Activated CD4-positive, alpha-beta T cell treated with anti-CD3 and anti-CD28 coated beads, Interleukin-2, amount 50 U/mL, for 1 hour (primary cell): ENCODE measurements at places on chromosomes 2 and 18.
A peak's percentile ranks its signal among the peaks of the same experiment; 100 is the strongest.

GRCh38 chr2:206728277-206729199, 10.3 kb upstream of the DYTN start:
- no peak for DNase-seq

DNA sequence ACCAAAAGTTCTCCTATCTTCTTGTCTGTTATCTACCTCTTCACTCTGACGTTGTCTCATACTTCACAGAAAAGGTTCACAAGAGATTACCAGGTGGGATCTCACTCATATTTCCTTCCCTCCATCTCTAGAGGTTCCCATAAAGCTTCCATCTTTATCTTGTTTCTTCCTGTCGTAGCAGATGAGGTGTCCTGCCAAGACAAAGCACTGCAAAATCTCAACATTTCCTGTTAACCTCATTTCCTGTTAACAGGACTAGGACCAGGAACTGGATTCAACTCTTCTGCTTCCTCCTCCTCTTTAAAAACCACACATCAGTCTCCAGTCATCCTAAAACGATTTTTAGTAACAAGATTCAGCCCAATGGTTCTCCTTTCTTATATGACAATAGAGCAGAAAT, 512.8 kb upstream of the NRP2 start:
- no peak for DNase-seq

DNA sequence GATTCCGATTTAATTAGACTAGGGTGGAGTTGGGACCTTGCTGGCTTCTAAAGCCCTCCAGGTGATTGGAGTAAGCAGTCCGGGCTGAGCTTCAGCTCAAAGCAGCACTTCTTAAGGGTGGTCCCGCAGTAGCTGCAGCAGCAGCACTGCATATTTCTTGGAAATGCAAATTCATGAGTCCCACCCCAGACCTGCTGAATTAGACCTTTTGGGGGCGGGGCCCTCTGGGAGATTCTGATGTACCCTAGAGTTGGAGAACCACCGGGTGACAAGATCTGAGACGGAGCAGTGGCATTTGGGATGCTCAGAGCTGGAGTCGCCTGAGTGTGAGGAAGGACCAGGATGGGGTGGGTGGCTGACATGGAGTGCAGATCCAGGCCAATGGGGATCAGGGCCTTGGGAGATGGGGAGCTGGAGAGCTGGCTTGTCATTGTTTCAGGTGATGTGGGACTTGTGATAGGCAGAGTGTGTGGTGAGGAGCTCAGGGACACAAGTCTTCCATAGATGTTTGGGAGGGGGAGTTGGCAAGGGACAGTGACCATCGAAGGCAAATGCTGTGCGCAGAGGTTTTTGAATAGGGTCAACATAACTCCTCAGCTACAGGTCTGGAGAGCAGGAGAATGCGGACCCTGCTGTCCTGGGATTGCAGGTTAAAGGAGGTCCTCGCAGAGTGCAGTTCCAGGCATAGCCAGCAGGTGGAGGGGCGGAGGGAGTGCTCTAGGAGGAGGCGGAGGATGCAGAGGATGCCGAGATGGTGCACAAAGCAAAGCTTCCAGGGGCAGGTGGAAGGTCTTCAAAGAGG, 130.9 kb upstream of the RAB12 start:
- peak; percentile 34 for DNase-seq

GRCh38 chr2:201707753-201708152, 9.3 kb upstream of the MPP4 start:
- no peak for DNase-seq

DNA sequence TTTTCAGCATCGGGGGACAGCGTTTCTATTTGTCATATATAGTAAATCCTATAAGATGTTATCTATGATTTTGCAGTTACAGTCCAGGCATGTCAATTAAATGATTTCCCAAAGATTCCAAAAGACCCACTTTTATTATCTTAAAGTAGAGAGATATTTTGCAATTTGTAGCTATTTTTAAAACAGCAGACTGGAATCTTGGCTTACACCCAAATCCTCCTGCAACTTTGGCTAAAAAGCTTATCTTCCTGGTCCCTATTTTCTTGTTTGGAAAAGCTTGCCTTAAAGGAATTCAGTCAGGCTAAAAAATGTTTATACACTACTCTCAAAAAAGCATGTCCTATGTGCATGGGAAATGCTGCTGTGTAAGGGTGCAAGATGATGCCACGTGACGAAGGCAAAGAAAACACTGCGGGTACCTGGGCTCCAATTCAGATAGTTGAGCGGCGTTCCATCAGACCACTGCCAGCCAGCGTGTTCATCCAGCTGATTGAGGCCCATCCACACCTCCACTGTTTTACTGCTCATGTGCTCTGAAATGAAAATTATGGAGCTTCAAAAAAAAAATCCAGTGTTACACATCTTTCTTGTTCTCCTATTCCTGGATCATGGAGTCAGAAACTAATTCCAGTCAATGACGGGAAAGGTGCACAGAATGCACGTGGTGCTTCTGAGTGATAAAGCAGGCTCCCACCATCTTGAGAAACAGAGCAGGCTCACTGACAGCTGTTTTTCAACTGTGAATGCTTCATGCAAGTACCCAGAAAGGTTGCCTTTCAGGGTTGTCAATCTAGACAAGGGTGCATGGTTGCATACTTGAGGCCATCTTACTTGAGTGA, 33.8 kb downstream of the PLA2R1 start:
- no peak for DNase-seq

DNA sequence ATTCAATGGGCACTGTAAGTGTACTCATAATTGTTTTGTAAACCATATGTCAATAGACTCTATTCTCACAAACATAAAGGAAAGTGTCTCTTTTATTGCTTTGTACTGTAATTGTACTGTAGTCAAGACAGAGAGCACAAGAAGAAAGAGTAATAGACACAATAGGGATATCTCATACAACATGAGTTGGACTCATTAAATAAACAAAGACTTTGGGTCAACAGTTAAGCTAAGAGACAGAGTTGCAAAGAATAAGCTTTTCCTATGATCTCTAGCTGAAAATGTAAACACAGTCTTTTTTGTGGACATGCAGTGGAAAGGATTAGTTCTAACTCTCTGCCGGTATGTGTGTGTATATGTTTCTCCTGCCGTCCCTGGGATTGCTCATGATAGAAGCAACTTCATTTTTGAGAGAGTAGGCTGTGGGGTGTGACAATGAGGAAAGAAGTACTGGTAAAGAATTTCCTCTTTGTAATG, 13.9 kb upstream of the KYNU start:
- DNase-seq: no peak

DNA sequence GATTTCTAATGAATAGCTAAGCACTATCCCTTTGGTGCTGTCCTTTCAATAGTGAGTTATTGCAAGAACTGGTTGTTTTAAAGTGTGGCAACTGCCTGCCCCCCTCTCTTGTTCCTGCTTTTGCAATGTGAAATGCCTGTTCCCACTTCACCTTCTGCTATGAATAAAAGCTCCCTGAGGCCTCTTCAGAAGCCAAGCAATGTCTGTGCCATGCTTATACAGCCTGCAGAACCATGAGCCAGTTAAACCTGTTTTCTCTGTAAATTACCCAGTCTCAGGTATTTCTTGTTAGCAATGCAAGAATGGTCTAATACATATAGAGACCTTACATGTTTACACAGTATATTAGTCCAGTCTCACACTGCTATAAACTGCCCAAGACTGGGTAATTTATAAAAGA, 15.0 kb upstream of the METTL21A start:
- no peak for DNase-seq

DNA sequence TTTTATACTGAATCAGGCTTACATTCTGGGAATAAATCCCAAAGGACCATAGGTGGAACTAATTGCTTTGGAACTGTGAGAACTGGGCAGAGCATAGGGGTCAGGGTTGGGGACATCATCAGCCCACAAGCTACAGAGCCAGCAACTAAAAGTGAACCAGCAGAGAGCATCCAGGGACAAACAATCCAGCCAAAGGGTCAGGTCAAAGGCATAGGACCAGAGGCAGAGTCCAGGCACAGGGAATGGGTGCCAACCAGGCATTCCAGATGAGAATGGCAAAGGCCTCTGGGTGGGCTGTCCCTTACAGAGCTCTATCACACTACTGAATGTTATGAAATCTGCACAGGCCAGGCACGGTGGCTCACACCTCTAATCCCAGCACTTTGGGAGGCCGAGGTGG, 12.3 kb upstream of the DNER start:
- no peak for DNase-seq

- no peak for DNase-seq
These were observed 1.5 kb downstream of the POU3F3 start for GRCh38 chr2:104855221-104856085.

GRCh38 chr2:121527009-121527682, 3.5 kb upstream of the RNU4ATAC start:
- no peak for DNase-seq

- no peak for DNase-seq
These were observed 95.0 kb downstream of the HDAC4 start for GRCh38 chr2:239305771-239306170.

- DNase-seq: no peak
These were observed 1404.9 kb upstream of the SLC39A10 start for GRCh38 chr2:194252127-194252526.

- DNase-seq: no peak
These were observed 140.8 kb downstream of the AGAP1 start for GRCh38 chr2:235634435-235635158.

DNA sequence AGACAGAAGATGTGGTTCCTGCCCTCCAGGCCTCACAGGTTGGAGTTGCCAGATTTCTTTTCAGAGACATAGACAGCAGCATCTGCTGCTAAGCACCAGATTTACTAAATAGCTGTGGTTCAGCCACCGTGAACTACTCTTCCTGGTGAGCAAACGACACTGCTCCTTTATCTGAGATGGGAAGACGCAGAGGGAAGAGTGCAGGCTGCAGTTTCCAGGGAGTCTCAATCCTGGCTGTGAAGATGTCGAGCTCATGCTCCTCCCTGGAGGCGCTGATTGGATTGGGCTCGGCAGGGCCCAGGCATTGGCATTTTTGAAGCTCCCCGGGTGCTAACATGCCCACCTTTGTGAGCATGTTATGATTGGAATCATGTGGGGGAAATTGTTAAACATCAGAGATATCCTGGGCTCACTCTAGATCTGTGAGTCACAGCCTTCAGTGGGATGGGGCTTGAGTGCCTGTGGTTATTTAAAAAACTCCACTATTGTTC, 314.8 kb downstream of the TSN start:
- no peak for DNase-seq

GRCh38 chr2:46068636-46069035, 228.6 kb upstream of the EPAS1 start:
- no peak for DNase-seq

DNA sequence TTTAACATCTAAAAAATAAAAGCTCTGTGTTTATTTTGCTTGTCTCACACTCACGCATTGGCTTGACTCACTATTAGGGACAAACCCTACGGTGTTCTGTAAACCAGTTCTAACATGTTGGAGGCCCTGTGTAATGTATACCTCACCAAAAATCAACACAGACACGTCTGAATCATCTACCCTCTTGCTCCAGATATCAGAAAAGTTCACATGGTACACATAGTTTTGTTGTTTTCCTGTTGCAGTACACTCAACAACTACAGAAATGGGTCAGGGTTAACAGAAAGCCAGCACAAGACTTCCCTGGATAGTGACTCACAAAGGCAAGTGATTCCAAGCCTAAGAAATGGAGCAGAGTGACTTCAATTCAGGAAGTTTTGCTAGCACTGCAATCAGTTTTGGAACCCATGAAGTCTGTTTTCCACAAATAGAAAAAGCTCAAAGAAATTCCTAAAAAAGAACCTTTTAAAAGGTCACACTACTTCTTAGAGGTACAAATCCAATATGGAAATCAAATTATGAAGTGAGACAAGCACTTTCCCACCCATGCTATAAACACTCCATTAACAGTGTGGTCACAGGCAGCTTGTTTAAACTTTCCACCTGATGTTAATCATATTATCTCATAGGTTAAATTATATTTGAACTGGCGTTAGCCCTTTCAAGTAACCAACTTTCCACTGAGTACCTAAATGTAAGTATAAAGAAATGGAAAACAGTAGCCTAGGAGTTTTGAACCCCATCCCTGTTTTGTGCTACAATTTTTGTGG, 87.4 kb downstream of the GAREM1 start:
- DNase-seq: no peak

GRCh38 chr2:157336137-157337010, 10.8 kb upstream of the ERMN start:
- peak; percentile 34 for DNase-seq

DNA sequence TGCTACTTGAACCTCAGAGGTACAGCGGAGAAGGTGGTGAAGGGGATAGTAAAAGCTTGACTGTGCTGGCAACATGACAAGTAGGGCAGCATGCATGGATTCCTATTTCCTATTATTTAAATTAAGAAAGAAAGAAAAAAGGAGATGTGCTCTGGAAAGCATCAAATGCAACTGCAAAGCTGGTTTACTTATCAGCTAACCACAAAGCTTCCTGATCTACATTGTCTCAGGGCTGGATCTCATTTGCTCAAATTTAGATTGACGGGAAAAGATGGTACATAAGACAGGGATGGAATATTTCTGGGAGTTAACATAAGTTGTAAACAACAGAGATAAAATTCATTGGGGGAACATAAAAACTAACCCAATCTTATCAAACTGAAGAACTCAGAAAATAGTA, 178.0 kb downstream of the RIT2 start:
- no peak for DNase-seq

DNA sequence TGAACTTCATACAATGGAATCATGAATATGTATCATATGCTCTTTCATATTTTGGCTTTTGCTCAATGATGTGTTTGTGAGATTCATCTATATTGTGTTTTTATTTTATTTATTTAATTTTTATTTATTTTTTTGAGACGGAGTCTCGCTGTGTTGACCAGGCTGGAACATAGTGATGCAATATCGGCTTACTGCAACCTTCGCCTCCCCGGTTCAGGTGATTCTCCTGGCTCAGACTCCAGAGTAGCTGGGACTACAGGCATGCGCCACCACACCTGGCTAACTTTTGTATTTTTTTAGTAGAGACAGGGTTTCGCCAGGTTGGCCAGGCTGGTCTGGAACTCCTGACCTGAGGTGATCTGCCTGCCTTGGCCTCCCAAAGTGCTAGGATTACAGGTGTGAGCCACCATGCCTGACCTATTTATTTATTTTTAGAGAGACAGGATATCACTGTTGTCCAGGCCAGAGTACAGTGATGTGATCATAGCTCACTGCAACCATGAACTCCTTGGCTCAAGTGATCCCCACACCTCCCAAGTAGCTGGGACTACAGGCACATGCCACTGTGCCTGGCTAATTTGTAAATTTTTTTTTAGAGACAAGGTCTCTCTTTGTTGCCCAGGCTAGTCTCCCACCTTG, 74.5 kb downstream of the TET3 start:
- no peak for DNase-seq

GRCh38 chr2:96977631-96978195, 8.7 kb downstream of the FAM178B start:
- DNase-seq: no peak

DNA sequence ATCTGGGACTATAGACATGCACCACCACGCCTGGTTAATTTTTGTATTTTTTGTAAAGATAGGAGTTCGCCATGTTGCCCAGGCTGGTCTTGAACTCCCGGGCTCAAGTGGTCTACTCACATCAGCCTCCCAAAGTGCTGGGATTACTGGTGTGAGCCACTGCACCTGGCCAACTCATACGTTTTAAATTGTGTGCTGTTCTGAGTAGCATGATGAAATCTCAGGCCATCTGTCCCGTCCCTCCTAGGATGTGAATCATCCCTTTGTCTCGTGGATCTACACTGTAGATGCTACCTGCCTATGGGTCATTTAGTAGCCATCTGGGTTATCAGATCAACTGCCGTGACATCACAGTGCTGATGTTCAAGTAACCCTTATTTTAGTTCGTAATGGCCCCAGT, 38.5 kb upstream of the RMP24 start:
- no peak for DNase-seq
